Activated CD8-positive, alpha-beta memory T cell treated with anti-CD3 and anti-CD28 coated beads, Interleukin-2, amount 10 ng/mL, durations not matched to agents 7 days and 5 days (primary cell): ENCODE measurements at places on chromosomes 7 and 10.

DNA sequence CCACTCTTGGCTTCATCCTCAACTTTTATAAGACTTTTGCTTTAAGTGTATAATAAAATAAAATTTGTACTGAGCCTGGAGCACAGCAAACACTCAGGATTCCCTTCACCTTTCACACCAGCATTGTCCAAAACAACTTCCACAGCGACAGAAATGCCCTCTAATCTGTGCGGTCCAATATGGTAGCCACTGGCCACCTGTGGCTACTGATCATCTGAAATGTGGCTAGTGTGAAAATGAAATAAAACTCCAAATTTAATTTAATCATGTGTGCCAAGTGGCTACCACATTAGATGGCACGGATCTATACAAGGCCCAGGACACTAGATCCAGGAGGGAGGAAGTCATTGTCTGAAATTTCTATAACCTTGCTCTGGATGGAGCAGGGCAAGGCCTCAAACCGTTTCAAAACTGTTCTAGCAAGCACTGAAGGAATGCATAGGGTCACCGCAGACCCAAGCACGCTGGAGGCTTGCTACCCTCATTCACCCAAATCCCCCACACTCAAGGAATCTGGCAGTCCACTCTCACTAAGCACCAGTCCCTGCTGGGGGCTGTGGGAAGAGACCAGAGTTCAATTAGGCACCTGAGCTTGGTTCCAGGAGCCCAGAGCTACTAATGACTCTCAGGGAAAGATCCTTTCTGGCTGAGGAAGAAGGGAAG is 6.3 kb upstream of the MYO1G start:
- DNase-seq: no peak
- H3K36me3 ChIP-seq: peaks cover 46% of the 10 kb centered on the region
- peak overlapping the region; percentile 95 for H3K27ac ChIP-seq

DNA sequence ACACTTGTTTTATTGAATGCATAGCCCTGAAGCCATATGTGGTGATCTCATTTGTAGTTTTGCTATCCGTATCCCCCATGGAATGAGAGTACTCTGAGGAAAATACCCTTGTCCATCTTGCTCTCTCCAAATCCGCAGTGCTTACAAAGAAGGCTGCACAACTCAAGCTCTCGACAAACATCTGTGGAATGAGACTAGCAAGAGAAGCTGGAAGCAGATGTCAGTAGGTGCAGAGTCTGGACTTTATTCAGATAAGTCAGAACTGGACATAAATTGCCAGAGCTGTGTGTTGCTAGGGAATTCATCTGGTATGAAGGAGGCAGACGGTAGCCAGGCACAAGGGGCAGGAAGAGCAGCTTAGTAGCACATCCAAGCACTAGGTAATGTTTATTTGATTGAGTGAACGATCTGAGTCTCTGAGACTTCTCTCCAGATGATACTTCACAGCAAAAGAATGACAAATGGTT is 1046.2 kb downstream of the XPNPEP1 start:
- H3K36me3 ChIP-seq: no peaks in the 10 kb centered on the region
- H3K4me1 ChIP-seq: no peaks in the 10 kb centered on the region
- no peaks in the 10 kb centered on the region for H3K27me3 ChIP-seq
- DNase-seq: no peak
- no peak overlapping the region for H3K4me3 ChIP-seq
- H3K27ac ChIP-seq: no peak overlapping the region

- peak overlapping the region; percentile 95 for H3K27ac ChIP-seq
- no peaks in the 10 kb centered on the region for H3K27me3 ChIP-seq
- peak; percentile 59 for DNase-seq
- H3K36me3 ChIP-seq: peaks cover 21% of the 10 kb centered on the region
- H3K4me1 ChIP-seq: peaks cover 91% of the 10 kb centered on the region
- peak overlapping the region; percentile 99 for H3K4me3 ChIP-seq
Observed at GRCh38 chr7:100546129-100546925, 7.3 kb downstream of the AGFG2 start.

GRCh38 chr7:133344275-133344674 is 91.4 kb downstream of the EXOC4 start:
- DNase-seq: no peak
- no peak overlapping the region for H3K27ac ChIP-seq
- H3K4me1 ChIP-seq: peaks cover 3% of the 10 kb centered on the region

DNA sequence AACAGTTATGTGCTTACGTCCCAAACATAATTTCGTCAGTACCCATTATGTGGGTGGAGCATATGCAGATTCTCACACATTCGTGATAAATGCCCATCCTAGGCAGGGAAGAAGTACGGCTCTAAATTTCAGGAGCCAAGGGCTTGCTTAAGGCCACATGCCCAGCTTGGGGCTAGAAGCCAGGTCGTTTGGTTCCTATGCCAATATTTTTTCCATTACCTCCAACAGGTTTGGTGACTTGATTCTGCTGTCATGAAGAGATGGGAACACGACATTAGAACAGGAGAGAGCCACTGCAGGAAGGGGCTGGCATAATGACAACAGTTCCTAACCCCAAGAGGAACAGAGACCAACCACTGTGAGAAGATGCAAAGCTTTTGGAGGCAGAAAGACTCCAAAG is 85.1 kb downstream of the HIPK2 start:
- peaks cover 16% of the 10 kb centered on the region for H3K36me3 ChIP-seq
- no peak for DNase-seq
- H3K4me3 ChIP-seq: no peak overlapping the region
- H3K27me3 ChIP-seq: no peaks in the 10 kb centered on the region

- peak overlapping the region; percentile 71 for H3K4me3 ChIP-seq
- peak overlapping the region; percentile 93 for H3K27ac ChIP-seq
- H3K27me3 ChIP-seq: no peaks in the 10 kb centered on the region
- H3K36me3 ChIP-seq: peaks cover 2% of the 10 kb centered on the region
Observed at GRCh38 chr10:133388973-133389818, 4.8 kb upstream of the MTG1 start.

DNA sequence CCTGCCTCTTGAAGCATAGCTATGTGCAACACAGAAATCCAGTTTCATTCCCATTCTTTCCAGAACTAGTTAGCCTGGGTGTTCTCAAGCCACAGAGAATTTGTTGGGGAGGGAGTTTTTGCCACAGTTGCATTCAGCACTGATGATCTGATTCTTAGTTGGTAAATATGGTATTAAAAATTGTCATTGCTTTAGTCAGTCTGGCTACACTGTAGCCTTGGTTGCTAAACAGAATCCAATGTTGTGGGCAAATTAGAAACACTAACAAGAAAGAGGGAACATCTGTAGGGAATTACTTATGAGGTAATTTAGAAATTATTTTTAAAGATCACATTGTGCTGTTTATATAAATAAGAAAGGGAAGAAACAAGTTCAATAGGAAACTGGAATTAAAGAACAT is 57.0 kb upstream of the CC2D2B start:
- peaks cover 4% of the 10 kb centered on the region for H3K27me3 ChIP-seq
- H3K27ac ChIP-seq: no peak overlapping the region
- H3K4me3 ChIP-seq: no peak overlapping the region

GRCh38 chr7:23357190-23358093 is 58.3 kb downstream of the MALSU1 start:
- no peak for DNase-seq
- no peaks in the 10 kb centered on the region for H3K36me3 ChIP-seq
- H3K4me3 ChIP-seq: no peak overlapping the region
- peaks cover 16% of the 10 kb centered on the region for H3K4me1 ChIP-seq
- no peak overlapping the region for H3K27ac ChIP-seq
- peaks cover 53% of the 10 kb centered on the region for H3K27me3 ChIP-seq

DNA sequence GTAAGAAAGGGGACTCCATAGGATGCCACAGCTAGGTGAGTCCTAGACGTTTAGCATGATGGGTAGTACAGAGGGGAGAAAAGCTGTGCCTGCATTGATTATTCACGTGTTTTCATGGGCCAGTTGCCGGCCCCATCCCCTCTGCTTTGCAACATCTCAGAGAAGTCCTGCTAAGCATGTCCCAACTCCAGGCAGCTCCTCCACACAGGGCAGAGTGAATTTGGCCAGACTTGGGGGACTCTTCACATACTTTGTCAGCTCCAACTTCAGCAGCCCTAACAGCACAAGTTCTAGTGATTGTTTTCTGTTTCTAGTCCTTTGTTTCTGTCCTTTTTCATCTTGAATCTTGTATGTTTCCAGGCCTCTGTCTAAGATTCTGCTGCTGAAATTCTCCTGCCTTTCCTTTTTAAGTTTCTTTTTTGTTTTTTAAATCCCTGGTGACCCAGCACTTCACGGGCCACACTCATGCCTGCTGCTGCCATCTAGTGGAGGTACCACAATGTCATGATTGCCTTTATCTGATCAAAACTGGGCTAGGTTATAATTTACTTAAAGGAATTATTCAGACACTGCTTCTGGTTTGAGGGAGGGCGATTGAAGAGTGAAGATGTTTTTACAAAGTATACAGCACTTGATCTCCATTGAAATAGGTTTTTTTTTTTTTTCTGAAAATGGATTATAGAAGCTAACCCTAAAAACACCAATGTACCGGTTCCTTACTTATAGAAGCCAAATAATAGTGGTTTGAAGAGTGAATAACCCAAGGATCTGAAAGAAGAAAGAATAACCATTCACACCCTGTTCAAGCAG is 276.9 kb downstream of the CSTF2T start:
- no peaks in the 10 kb centered on the region for H3K36me3 ChIP-seq
- peak; percentile 44 for DNase-seq
- H3K27me3 ChIP-seq: no peaks in the 10 kb centered on the region
- no peak overlapping the region for H3K27ac ChIP-seq
- no peak overlapping the region for H3K4me3 ChIP-seq

DNA sequence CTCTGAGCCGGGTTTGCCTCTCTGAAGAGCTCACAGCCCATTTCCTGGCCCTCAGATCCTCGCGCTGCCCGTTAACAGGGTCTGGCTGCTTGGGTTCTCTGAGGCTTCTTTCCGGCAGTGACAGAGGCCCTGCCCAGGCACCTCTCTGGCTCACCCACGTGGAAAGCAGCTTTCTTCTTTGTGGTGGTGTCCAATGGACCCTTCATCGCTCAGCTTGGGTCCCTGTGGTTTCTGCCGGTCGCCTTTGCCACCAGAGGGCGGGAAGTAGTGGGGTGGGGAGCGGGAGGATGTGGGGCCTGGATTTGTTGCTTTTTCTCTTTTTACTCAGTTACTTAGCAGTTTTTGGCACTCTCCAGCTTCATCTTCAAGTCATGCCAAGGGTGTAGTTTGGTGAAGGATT is 15.6 kb upstream of the JAKMIP3 start:
- no peak overlapping the region for H3K4me3 ChIP-seq
- H3K4me1 ChIP-seq: no peaks in the 10 kb centered on the region
- H3K27me3 ChIP-seq: peaks cover 9% of the 10 kb centered on the region
- no peak overlapping the region for H3K27ac ChIP-seq
- no peak for DNase-seq
- peaks cover 4% of the 10 kb centered on the region for H3K36me3 ChIP-seq

GRCh38 chr10:79446758-79447084 is 1.3 kb upstream of the ZCCHC24 start:
- H3K27me3 ChIP-seq: peaks cover 36% of the 10 kb centered on the region
- no peak overlapping the region for H3K4me3 ChIP-seq
- DNase-seq: no peak

DNA sequence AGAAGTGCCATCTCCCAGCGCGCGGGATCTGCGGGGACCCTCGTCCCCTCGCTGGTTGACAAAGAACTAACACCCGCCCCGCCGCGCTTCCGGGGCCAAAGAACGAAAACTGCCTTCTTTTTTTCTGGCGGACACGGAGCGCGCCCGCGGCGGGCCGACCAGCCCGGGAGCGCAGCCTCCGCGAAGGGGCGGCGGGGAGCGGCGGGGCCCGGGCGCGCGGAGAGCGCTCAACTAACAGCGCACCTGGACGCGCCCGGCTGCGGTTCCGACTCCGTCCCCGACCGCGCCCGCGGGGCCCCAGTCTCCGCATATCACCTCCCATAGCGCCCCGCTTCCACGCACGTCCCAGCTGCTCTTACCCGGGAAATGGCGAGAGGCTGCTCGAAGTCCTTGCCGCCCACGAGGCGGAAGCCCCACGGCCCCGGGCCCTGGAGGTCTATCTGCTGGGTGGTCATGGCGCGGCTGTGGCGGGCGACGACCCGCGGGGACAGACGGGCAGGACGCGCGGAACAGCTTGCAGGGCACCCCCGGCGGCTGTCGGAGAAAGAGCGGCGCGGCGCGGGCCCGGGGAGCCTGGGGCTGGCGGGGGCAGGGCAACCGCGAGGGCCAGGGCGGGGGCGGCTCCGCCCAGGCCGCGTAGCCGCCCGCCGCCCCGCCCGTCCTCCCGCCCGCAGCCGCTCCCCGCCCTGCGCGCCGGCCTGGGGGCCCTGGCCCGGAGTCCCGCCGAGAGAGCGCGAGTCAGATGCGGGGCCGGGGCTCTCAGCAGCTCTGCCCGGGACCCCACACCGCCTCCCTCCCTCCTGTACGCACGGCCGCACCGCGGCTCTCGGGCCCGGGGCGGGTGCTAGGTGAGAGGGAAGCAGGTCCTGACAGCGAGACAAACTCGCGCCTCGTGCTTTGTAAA is at the start of gene PDLIM1:
Gene PDLIM1, minus strand, starts transcription at position 543 of the 904 bp plus-strand sequence. Its CDS starts 88 bp downstream, at position 455.
- H3K27me3 ChIP-seq: peaks cover 59% of the 10 kb centered on the region
- H3K4me1 ChIP-seq: peaks cover 39% of the 10 kb centered on the region
- H3K27ac ChIP-seq: peak within 1 kb of the TSS; percentile 42
- peak within 1 kb of the TSS; percentile 72 for H3K4me3 ChIP-seq
- no peaks in the 10 kb centered on the region for H3K36me3 ChIP-seq

DNA sequence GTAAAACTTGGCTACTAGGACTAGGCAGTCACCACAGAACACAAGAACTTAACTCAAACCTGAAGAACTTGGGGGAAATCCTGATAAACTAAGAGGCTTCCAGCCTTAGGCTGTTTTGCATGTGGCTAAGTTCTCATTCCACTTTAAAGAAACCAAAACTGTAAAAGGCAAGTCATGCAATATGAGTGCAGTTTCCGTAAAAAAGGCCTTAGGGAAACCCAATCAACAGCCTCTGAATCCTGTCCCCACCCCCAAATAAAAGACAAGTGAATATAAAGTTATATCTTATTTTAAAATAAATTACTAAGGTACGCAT is 95.1 kb downstream of the USP6NL start:
- no peaks in the 10 kb centered on the region for H3K36me3 ChIP-seq
- no peak overlapping the region for H3K4me3 ChIP-seq
- H3K4me1 ChIP-seq: peaks cover 13% of the 10 kb centered on the region
- peaks cover 10% of the 10 kb centered on the region for H3K27me3 ChIP-seq

- DNase-seq: no peak
- H3K36me3 ChIP-seq: no peaks in the 10 kb centered on the region
- H3K4me3 ChIP-seq: no peak overlapping the region
- no peaks in the 10 kb centered on the region for H3K4me1 ChIP-seq
- no peaks in the 10 kb centered on the region for H3K27me3 ChIP-seq
Observed at GRCh38 chr7:54882694-54883093, 123.7 kb upstream of the SEC61G start.

- no peak for DNase-seq
- peaks cover 6% of the 10 kb centered on the region for H3K4me1 ChIP-seq
- H3K4me3 ChIP-seq: no peak overlapping the region
- peaks cover 7% of the 10 kb centered on the region for H3K27me3 ChIP-seq
- H3K27ac ChIP-seq: no peak overlapping the region
- H3K36me3 ChIP-seq: peaks cover 5% of the 10 kb centered on the region
Observed at GRCh38 chr10:14742382-14742781, 32.3 kb downstream of the FAM107B start.

- no peaks in the 10 kb centered on the region for H3K36me3 ChIP-seq
- H3K4me1 ChIP-seq: no peaks in the 10 kb centered on the region
- no peak for DNase-seq
- no peak overlapping the region for H3K27ac ChIP-seq
Observed at GRCh38 chr10:30861221-30861620, 170.4 kb downstream of the ZNF438 start.
